ENCODE measurements at places on chromosomes 5 and 9.

- DNase-seq, result no peak
These were observed 84.7 kb upstream of the HTR4 start for GRCh38 chr5:148739023-148739422.

DNA sequence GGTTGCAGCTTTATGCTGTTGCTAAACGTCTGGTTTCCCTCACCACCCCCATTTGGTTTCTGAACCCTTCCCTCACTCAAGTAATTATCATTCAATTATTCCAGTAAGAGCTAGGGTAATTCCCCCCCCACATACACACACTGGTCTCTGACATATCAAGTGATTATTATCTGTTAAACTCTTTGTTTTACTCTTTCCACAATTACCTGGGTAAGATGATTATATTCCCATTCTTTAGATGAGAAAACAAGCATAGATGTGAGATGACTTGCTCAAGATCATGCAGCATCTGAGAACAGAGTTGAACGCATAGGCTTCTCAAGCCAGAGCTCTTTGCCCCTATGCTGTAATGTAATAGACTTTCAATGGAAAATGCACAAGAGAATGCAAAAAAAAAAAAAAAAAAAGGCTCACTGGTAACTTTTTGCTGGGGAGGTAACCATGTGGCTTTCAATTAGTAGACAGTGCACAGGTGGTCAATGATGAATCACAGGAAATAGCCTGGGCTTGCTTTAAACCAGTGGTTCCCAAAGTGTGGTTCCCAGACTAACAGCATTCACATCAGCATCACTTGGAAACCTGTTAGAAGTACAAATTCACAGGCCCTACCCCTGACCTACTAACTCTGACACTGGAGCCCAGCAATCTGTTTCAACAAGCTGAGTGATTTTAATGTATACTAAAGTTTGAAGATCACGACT, 87.6 kb downstream of the PIK3R1 start:
- no peak for DNase-seq

- DNase-seq, result peak; percentile 30
These were observed 65.0 kb downstream of the C9orf152 start for GRCh38 chr9:110142868-110143481.

DNA sequence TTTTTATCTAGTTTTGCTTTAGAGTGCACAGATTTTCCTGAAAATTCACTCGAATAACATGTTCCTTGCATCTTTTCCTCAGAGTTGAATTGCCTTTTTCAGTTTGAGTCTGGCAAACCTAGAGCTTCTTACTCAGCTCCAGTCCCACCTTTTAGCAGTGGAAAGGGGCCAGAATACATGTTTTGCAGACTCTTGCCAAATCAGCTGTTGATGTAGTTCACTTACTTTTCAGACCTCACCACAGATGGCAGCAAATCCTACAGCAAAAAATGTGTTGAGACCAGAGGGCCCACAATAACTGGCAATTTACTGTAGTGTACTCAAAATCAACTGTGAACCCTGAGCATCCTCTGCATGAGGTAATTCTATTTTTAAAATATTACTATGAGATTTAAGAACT, 545.2 kb upstream of the ACO1 start:
- no peak for DNase-seq

DNA sequence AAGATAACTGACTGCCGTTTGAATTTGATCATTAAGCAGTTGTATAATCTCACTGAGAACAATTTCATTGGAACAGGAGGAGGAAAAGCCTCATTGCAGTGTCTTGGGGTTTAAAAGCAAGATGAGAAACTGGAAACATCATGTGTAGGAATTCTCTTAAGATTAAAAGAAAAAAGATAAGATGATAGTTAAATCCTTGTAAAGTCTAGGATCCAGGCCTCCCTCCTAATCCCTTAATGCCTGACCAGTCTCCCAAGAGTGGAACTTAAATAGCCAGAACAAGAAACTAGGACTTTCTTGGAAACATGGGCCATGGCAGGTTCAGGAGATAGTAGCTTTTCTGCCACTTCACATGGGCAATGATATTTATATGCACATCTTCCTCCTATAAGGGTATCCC, 37.0 kb upstream of the LRRC19 start:
- DNase-seq, result no peak

DNA sequence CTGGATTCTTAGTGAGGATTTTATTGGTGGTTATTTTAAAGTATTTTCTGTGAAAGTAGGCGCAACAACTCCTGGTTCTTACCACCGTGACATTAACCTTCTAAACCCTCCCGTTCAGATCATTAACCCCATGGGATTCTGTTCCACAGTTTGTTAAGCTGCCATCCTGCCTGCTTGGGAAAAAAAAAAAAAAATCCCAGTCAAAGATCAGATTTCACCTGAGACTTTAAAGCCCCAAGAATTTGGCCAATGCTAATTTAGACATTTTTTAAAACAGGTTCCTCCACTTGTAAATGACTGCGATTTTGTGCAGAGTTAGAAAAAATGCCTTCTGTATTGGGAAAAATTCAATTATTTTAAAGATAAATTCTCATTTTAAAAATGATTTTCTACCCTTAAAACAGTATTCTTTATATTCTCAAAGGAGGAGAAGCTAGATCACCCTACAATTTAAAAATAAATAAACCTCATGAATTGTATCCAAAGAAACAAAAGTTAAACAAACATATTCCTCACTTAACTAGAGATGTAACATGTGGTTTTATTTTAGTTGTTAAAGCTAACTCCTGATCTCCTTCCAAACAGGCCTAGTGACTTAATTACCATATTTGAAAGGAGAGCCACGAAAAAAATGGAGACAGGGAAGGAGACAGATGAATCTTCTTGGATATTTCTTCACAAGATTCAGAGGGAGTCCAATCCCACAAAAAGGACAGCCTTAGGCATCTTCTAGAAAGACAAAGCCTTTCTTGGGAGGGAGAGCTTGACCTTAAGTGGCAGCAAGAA, 93.1 kb upstream of the IFNK start:
- no peak for DNase-seq

GRCh38 chr5:181186986-181187499, 18.0 kb downstream of the TRIM7 start:
- no peak for DNase-seq

DNA sequence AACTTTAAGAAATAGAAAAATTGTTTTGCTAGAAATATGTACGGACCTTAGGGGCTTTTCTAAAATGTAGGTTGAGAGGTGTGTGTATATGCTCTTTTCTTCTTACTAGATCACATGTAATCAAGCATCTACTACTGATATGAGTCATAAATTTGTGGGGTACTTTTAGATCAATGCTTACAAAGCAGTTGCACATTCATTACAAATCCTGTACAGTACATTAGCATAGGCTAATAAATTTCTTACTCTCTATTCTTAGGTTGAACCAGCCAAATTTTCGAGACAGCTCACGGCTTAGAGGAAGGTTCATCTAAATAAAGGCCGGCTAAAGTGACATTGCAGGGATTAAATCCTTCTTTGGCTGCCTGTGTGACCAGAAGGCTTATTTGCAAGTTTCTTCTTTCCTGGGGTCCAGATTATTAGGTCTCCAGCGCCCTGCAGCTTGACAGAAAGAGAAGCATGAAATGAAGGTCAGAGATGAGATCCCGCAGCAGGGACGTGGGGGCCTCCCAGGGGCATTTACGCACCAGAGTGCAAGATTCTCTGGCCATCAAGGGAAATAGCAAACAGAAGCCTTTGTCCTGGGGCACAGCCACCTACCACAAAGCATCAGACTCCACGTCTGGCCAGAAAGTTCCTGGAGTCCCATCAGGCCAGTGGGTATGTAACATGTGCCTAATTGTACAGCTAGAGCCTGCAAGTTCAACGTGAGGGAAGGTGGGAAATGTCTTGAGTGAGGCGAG, 53.0 kb downstream of the NIM1K start:
- no peak for DNase-seq

DNA sequence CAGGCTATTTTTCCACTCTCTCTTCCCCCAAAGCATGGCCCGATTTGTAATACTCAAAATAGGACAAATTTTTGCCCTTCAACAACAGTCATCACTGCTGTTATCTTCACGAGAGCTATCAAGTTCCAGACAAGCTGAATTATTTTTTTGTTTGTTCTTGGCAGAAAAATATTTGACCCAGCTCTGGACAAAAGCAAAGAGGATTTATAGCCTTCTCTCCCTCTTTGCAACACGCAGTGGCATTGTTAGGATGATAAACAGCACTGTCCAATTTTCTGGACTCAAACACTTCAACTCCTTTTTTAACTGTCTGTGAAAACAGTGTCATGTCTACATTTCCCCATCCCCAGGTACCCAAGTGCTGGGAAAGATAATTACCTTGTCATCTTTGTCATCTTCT, 160.3 kb downstream of the SLF1 start:
- DNase-seq, result no peak

DNA sequence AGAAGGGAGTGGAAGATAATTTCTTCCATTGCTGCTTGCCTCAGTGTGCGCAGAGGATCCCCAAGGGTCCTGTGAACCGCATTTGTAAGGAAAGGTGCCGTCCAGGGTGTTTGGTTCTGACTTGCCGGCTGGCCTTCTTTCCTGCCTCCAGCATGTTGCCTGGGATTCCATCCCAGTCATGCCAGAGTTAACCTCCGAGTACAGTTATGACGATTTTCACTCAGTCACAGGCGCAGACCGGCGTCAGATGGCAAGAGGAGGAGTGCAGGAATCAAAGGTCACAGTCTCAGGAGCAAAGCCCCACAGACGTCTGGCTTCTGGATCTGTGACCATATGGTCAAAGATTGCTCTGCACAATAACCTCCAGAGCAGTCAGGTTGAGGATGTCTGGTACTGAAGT, 5.9 kb upstream of the GADD45G start:
- DNase-seq, result no peak

DNA sequence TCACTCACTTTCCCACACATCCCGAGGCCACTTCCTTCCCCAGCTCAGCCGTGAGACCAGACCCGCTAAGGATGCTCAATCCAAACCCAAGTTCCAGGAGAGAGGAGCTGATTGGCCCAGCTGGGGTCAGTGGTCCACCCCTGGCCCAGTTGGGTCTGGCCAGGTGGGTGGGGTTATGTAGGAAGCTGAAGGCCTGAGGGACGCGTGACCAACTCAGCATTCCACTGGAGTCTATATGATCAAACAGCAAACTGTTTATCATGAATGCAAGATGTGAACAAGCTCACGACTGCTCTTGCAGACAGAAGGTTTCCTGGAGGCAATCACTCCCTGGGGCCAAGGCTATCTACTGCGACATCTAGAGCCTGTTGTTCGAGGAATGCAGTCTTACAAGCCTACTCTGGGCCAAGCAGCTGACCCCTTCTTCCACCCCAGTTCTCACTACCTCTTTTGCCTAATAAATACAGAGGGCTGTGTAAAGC, 4.9 kb upstream of the RAPGEF1 start:
- no peak for DNase-seq

- no peak for DNase-seq
These were observed 48.9 kb downstream of the VAV2 start for GRCh38 chr9:133943036-133943780.

- DNase-seq, result no peak
These were observed 84.0 kb downstream of the RXRA start for GRCh38 chr9:134410071-134410834.

- no peak for DNase-seq
These were observed 106.3 kb downstream of the ROR2 start for GRCh38 chr9:91843623-91844148.

DNA sequence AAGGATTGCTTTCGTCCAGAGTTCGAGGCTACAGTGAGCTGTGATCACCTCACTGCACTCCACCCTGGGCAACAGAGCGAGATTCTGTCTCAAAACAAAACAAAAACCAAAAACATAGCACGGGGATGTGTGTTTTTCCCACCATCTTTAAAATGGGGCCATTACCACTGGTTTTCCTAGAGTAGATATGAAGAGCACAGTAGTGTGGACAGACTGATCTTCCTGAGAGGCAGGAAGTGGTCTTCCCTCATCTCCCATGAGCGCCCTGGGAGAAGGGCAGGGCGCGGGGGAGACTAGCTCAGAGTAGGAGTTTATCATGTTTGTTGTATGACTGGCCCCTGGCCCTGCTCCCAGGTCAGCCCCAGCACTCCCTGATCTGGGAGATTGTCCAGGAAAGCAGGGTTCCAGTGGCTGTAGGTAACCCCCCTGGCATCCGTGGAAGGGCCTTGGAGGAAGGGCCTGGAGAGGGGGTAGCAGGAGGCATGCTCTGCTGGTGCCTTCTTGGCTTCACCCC, 2.3 kb downstream of the SUSD3 start:
- peak; percentile 81 for DNase-seq

DNA sequence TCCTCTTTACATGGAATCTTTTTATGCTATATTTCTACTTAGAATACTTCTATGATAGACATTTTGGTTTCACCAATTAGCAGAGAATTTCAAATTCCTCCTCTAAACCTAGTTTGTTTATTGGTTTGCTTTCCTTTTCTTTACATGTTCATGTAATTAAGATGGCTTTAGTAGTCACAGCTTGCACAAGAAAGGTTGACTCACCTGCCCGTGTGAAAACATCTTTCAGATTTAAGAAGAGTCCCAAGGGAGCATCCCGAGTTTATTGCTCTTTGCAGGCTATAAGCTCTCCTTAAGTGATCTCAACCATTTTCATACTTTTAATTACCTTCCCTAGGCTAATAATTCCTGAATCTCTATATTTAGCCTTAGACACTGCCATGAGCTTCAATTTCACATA, 28.9 kb downstream of the TYRP1 start:
- peak; percentile 16 for DNase-seq

GRCh38 chr9:133961226-133962165, 30.6 kb downstream of the VAV2 start:
- no peak for DNase-seq

- DNase-seq, result no peak
These were observed 526.7 kb upstream of the TYRP1 start for GRCh38 chr9:12166518-12166917.

DNA sequence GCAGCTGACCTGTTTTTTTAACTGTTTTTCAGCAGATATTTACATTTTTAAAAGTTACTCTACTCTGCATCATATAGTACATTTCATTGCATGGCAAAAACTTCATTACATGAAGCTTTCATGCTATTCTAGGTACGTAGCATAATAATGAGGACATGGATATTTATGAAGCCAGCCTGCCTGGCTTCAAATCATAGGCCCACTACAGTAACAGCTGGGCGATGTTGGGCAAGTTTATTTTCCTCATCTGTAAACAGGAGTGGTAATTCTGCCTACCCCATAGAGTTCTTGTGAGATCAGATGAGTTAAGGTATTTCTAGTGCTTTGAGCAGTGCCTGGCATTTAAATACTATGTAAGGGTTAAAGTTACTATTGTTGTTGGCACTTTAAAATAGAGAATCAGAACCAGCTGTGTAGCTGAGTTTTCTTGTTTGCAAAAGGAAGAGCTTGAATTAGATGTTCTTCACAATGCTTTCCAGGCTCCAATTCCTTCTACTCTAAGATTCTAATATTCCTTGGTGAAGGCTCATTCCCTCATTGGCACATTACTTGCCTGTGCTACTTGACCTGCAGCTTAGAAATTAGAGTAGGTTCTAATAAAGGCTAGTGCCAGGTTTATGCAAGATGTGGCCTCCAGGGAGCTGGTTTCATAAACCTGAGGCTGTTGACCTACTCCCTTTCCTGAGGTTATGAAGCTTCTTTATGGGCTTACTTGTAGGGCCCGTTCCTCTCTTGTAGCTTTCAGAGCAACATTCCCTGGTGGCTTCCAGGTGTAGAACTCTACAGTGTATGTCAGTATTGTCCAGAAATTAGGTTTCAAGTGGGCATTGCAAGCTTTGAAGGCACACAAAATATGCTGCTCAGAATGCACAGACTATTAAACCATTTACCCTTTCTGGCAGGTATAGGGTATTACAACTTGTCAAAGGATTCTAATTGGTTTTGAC, 14.5 kb downstream of the ANP32B start:
- no peak for DNase-seq

- no peak for DNase-seq
These were observed 810.9 kb upstream of the ACO1 start for GRCh38 chr9:31573561-31573960.
